ENCODE measurements at places on chromosomes 5 and 9.

- no peak for DNase-seq
Measured at GRCh38 chr5:83092619-83093018, 15.3 kb downstream of the XRCC4 start.

DNA sequence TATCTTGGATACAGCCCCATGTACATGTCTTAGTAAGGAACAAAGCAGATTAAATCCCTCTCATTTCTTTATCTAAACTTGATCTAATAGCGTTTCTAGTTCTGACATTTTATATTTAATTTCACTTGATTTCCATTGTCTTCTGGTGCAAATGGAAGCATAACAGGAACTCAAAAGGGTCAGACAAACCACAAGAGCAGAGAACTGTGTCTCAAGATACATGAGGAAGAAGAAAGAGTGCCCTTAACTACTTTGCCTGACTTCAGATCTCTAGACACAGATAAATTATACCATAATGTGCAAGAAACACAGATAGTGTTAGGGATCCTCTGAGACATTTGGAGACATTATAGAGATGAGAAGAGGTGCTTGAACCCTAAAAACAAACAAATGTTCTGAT is 20.7 kb upstream of the STX17 start:
- DNase-seq, result no peak

DNA sequence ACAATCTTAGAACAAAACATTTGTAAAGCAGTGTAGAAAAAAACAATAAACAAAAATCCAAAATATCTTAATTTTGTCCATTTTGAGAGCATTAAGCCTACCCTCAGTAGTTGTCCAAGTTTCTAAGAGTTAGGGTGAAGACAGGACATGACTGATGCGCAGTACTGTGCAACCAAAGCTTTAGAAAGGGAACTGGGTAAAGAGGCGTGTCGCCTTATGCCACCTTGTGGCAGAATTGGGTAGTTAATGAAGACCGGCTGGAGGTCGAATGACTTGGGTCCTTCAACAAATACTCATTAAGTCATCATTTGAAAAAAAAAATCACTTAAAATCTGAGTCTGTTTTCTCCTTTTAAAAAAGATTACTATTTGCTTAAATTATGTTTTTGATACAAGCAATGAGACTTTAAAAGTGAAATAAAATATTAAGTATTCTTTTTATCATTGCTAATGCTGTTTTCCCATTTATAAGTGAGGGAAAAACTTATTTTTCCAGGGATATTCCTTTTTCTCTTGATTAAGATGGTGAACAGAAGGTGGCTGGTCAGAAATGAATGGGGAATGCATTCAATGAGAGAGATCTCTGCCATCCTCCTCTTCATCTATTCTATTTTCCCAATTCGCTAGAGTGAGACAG is 3.5 kb upstream of the RNF20 start:
- DNase-seq, result peak; percentile 69

DNA sequence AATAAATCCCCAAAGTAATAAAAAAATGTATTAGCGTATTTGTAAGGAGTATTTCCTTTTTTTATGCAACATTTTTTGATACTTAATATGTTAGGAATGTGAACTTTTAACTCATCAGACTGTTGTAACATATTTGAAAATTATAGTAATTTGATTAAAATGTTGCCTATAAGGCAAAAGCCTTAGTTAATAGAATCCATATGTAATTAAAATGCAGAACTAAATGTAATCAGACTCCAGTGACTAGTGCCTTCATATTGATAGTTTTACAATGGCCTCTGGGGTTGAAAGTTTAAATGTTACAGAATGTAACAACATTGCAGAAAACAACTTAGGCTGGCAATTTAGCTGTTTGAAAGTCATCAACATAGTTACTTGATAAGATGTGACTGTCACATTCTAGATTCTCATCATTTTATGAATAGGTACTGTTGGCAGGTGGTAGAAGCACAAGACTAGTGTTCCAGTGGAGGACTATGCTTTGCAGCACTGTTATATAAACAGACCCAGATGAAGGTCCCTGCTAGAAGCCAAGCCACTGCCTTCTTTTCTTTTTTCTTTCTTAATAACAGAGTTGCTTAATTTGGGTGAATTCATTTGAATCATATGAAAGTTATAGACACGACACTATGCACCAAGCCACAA is 382.9 kb downstream of the CCDC171 start:
- no peak for DNase-seq

GRCh38 chr5:177362610-177363507 is 5.1 kb downstream of the RGS14 start:
- DNase-seq, result peak; percentile 69

DNA sequence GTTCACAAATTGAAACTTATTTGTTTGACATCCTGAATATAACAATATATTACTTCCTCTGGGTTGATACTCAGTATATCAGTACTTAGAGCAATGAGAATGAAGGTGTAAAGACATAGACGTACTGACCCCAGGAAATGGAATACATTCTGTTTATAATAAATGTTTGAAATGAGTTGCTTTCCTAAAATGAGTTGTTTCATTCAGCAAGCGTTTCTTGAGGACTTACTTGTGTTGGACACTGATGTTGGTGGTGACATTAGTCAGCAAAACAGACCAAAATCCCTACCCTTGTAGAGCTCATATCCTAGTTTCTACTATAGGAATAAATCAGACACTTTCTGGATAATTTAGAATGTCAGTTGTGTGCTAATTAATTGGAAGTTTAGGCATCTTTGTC is 184.3 kb downstream of the ZDHHC21 start:
- no peak for DNase-seq

- DNase-seq, result peak; percentile 4
Measured at GRCh38 chr5:43601454-43602260, 1.3 kb upstream of the NNT start.

DNA sequence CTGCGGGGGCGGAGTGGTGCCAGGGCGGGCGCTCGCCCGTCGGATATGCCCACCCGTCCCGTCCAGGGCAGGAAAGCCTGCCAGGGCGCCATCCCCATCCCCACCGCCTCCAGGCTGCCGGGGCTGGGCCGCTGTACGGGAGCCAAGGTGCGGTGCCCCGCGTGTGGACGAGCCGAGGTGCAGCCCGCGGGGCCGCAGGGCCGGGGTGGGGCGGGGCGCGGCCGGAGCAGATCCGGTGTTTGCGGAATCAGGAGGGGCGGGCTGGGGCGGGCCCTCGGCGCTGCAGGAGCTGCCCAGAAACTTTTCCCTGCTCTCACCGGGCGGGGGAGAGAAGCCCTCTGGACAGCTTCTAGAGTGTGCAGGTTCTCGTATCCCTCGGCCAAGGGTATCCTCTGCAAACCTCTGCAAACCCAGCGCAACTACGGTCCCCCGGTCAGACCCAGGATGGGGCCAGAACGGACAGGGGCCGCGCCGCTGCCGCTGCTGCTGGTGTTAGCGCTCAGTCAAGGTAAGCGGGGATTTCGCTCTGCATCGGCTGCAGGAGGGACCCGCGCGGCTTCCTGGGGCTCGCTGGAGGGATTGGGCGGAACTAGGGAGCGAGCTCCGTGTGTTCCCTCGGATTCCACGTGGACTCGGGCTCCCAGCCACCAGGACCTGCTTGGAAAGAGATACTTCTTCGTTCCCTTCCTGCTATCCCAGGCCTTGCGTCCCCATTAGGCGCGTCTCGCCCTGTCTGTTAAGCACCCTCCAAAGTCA is at the start of gene ITGA2:
TSS of gene ITGA2 (plus strand) at position 328 of the 756 bp plus-strand sequence. CDS start at position 445, 117 bp downstream.
- peak; percentile 83 for DNase-seq

DNA sequence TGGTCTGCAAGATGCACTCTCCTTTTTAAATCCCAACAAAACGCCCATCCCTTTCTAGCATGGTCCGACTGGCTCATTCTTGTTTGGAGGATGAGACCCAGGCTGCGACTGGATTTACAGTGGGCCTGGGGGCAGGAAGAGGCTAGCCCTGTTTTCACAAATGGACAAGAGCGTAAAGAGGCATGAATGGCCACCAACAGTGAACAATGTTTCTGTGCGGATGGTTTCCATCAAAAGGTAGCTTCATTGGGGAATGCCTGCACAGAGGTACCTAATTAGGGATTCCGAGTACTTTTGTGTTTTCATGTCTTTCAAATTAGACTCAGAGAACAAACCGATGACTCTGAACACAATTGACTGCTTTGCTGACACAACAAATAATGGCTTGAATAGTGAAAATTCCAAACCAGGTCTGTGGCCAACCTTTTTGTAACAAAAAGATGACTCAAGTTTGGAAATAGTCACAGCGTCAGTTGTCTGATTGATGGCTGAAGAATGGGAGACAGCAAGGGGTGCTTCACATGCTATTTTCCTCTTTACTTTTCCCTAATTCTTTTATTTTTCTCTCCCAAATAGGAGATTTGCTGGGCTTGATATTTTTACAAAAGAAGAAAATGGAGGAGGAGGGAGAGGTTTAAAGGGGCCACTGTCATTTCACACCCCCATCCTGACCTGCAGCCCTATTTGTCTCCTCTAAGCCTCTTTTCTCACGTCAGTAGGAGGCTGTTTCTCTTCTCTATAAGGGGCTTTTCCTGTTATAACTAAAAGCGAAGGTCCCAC is 208.1 kb upstream of the S1PR3 start:
- DNase-seq, result no peak

- no peak for DNase-seq
Measured at GRCh38 chr5:15132816-15133405, 261.3 kb upstream of the ANKH start.

DNA sequence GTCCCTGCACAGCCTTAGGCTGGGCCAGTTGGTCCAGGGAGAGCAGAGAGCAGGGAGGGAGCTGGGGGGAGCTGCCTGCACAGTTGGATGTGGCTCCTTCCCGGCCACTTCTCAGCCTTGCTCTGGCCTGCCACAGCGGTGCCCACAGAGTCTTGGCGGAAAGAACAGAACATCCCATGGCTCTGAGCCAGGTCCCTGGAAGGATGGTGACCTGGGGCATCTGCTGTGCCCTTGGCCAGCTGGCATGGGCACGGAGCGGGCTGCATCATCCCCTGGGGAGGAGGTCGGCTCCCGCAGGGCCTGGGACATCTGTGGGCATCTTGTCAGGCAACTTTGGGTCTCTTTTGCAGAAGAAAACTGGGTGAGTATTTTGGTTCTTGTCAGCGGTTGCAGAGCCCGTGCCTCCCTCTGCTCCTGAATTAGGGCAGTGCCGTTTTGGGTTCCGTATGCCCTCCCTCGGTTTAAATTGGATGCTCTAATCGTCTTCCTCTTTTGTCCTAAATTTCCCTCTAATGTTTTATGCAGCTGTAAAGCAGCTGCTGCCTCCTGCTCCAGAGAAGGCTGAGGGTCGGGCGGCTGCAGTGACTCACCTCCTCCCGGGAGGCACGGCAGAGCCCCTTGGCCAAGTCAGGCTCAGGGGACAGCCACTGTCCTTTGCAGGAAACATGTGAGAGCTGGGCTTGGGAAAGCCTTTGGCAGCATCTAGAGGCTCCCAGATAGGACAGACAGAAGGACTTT is 10.5 kb upstream of the NACC2 start:
- no peak for DNase-seq

DNA sequence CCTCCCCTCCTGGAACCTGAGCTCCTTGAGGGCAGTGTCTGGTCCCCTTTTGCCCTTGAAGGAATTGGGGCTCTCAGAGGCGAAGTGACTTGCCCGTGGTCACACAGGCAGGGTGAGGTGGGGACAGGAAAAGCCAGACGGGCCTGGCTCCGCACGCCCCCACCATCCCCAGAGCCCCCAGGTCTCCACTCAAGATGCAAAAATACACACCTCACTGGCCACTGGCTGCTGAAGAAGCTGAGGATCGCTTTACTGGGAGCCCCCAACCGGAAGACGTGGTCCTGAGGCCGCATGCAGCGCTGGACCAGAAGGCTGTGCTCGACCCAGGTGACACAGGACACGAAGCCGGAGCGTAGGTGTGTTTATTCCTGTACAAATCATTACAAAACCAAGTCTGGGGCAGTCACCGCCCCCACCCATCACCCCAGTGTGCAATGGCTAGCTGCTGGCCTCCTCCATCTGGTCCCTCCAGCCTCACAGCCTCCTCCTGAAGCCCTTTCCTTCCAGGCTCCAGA is 7.6 kb upstream of the AK1 start:
- DNase-seq, result no peak

DNA sequence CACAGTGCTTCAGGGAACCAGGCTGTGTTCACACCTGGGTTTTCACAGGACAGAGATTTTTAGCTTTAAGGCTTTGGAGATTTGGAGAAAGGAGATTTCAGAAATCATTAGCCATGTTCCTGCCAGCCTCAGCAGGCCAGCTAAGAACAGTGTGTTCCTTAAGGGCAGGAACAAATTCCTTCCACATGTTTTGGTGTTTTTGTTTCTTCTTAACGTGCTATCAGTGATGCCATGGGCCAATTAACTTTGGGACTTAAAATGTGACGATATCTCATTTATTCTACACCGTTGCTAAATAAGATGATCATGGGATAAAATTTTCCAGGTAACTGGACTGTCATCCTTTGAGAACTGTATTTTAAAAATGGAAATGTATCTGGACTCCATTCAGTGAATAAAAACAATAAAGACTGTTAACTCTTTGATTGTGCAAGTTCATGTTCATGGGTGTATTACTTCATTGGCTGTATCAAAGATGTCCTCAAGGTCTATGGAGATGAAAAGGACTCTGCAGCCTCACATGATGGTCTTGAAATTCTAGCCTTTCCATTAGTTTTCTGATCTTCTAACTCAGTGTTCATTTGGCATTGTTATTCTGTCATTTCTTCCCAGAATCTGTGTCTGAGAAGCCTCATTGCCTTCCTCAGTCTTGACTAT is 72.3 kb downstream of the ZNF366 start:
- DNase-seq, result no peak

DNA sequence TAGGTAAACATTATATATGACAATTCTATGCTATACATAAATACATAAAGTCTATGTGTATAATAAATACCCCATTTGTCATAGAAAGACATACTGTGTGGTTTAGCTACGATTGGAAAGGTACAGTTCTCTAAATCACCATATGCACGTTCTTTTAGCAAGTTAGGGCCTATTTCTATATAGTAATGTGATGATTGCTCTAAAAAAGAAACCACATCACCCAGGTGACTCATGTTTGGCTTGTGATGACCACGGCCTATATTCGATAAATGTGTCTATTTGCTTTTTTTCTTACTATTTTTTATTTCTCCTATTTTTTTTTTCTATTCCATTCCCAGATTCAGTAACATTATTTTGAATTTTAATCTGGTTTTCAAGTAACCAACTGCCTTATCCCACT is 34.7 kb downstream of the RETREG1 start:
- DNase-seq, result no peak

Measured in Calu3 (cell line).